ENCODE measurements at places on chromosomes 4 and X. TPM values are rescaled to one million over a fixed set of nuclear protein-coding genes. Genes with fewer than 3 reads are reported as not detected.

The TMSB4X gene
- 3,725 TPM for total RNA-seq

The PCYT1B gene
- 9.3 TPM for total RNA-seq

DNA sequence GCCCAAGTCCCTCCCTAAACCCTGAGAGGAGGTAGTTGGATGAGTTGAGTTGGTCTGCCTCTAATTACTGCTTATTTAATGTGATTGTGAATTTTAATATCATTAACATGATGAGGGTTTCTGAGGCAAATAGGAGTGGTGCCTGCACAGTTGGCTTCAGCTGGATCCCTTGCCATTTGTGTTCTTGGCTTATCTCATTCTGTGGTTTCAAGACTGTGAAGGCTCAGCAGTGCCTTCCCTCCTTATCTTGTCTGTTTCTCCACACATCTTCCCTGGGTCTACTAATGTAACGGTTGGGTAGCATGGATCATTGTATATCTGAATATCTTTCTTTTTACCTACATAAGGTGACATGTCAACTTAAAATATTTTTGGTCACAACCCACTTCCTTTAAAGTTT lies 1.6 kb upstream of the SLC10A4 start:
- no peak for DNase-seq

DNA sequence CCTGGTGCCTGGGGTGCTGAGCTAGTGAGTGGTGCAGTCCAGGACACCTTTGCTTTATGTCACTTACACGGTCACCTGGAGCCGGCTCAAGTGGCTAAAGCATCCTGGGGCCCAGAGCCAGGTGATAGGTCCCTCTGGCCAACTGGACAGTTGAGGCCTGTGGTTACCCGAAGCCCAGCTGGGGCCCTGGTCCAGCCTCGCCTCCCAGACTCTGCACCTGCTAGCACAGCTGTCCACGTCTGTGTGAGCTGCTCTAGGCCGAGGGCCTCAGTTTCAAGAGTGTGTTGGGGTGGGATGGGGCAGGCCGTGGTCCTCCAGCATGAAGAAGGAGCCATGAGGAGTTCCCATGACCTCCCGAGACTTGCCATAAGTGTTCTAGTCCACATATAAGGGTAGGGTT lies 7.7 kb upstream of the ADD1 start:
- DNase-seq = no peak

GRCh38 chrX:110086916-110087484 lies 84.1 kb downstream of the TMEM164 start:
- DNase-seq = no peak

- no peak for DNase-seq
These were observed 129.4 kb upstream of the ARSJ start for GRCh38 chr4:114108869-114109268.

The CXorf66 gene
- not detected for total RNA-seq

DNA sequence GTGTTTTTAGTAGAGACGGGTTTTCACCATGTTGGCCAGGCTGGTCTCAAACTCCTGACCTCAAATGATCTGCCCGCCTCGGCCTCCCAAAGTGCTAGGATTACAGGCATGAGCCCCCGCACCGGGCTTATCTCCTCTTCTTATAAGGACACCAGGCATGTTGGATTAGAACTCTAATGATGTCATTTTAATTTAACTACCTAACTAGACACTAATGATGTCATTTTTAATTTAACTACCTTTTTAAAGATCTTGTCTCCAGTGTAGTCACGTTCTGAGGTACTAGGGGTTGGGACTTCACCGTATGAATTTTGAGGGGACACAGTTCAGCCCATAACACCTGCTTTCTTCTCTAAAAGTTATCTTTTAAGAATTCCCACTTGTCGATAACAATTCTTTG lies 37.7 kb upstream of the MAGED1 start:
- no peak for DNase-seq

DNA sequence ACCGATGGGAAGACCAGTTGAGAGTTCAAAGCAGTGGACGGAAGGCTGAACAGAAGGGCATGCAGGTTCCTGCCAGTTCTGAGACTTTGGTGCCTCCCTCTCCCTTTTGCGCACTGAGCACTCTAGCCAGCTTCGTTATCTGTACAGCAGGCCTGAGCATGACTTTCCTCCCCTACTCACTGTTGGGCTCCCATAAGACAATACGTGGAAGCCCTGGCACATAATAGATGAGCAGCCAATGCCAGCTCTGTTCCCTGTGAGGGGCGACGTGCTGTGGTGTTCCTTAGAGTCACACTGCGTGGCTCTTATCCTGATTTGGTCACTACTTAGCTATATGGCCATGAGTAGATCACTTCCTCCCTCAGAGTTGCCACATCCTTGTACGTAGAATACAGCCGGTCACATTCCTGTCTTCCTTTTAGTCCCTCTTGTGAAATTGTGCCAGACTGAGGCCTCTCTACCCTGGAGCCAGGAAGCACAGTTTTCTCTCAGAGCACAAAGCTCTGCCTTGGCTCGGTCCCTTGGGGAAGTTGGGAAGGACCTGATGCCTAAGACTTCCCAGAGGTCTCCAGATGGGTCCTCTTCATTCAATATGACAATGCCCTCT lies 160.4 kb upstream of the MAMLD1 start:
- DNase-seq = no peak

Data from esophagus muscularis mucosa (tissue), 4 donors.